ENCODE measurements at places on chromosomes 2 and 18. TPM values are rescaled to one million over a fixed set of nuclear protein-coding genes. Genes with fewer than 3 reads are reported as not detected.

Gene ERICH2
- not detected for total RNA-seq

Gene CLASP1
- total RNA-seq: 66.0 TPM

DNA sequence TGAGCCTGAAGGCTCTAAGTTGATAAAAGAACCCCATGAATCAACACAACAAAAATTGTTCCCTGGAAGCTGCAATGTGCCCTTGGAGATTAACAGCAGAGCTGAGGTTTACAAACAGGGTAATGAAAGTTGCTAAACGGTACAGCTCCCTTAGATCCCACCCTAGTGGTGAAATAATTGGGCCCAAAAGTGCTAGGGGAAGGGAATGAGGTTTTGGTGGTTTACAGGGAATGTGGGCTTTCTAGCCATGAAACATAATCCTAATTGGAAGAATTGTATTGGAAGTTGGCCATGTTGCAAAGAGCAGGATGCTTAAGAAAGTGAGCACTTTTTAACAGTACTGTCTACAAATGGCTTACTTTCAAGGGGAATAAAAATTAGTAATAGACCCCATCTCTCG, 180.2 kb upstream of the SMIM21 start:
- no peaks in the 10 kb centered on the region for H3K27me3 ChIP-seq
- H3K4me3 ChIP-seq: no peak overlapping the region
- no peak overlapping the region for H3K27ac ChIP-seq
- H3K36me3 ChIP-seq: no peaks in the 10 kb centered on the region

DNA sequence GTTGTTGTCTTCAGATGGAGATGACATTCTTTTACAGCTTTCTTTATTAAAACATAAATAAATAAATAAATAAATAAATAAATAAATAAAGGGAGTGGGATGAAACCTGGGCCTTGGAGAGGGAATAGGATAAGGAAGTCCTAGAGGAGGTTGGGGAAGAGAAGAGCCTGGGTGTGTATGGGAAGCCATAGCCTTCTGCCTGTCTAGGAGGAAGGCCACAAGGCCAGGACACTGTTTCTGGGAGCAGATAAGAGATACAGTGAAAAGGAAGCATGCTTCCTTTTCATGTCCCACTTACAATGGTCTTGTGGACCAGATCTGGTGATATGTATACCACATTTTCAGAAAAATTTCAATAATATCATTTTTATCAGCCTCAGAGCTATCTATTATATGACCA, 6.1 kb upstream of the TDRD15 start:
- no peaks in the 10 kb centered on the region for H3K4me1 ChIP-seq
- DNase-seq: no peak
- H3K27me3 ChIP-seq: no peaks in the 10 kb centered on the region
- H3K4me3 ChIP-seq: no peak overlapping the region

GRCh38 chr2:98515250-98515991, 70.8 kb downstream of the INPP4A start:
- no peak overlapping the region for H3K4me3 ChIP-seq
- H3K27ac ChIP-seq: no peak overlapping the region
- H3K27me3 ChIP-seq: no peaks in the 10 kb centered on the region
- H3K4me1 ChIP-seq: peaks cover 78% of the 10 kb centered on the region
- H3K36me3 ChIP-seq: peaks cover 5% of the 10 kb centered on the region

DNA sequence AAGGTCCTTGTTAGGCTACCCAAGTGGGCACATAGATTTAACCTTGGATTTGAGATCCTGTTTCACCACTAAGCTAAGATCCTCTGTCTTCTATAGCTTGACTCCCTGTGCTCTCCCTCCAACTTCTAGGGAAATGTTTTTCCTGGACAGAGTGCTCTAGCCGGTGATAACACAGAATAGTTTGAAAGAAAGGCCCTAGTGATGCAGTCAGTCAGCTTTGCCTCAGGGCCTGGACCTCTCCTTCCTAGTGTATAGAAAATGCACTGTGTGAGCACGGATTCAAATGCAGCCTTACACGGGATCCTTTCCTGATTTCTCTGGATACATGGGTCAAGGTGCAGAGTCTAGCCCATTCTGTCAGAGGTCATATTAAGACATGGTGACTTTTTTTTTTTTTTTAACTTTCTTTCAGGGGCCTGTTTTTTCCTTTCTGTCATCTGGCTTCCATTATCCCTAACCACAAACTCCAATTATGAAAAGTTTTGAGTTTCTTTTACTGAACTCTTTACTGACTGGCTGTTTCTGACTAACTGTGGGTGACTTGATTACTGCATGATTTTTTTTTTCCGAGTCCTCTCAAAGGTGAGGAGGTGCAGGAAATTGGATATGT, 122.6 kb downstream of the LRP1B start:
- no peaks in the 10 kb centered on the region for H3K36me3 ChIP-seq
- no peak overlapping the region for H3K4me3 ChIP-seq
- no peak overlapping the region for H3K27ac ChIP-seq
- DNase-seq: no peak
- H3K4me1 ChIP-seq: no peaks in the 10 kb centered on the region

DNA sequence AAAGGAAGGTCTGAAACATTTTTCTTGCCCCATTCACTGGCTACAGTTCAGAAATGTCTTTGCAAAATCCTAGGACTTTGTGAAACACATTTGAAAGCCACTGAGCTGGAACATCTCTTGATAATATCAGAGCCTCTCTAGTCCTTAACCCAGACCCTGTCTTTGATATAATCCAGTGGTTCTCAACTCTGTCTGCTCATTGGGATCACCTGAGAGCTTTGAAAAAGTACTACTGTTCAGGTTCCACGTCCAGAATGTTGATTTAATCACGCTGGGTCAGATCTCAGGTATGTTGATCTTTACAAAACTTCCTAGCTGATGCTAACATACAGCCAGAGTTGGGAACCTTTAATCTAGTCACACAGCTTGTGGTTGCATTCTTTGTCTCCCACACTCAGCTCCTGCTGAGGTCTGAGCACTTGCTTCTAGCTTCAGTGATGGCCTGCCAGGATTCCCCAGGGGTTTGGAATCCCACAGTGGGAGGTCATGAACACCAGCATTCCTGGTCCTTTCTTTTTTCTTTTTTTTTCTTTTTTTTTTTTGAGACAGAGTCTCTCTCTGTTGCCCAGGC, 262.7 kb downstream of the SETBP1 start:
- DNase-seq: no peak
- no peak overlapping the region for H3K4me3 ChIP-seq
- no peak overlapping the region for H3K27ac ChIP-seq
- H3K27me3 ChIP-seq: no peaks in the 10 kb centered on the region

- DNase-seq: no peak
- no peak overlapping the region for H3K27ac ChIP-seq
- peaks cover 16% of the 10 kb centered on the region for H3K36me3 ChIP-seq
- H3K4me3 ChIP-seq: no peak overlapping the region
- no peaks in the 10 kb centered on the region for H3K27me3 ChIP-seq
- peaks cover 23% of the 10 kb centered on the region for H3K4me1 ChIP-seq
Measured at GRCh38 chr2:96631804-96632435, 6.2 kb downstream of the KANSL3 start.

- no peaks in the 10 kb centered on the region for H3K4me1 ChIP-seq
- DNase-seq: no peak
- peak overlapping the region; percentile 60 for H3K4me3 ChIP-seq
- H3K36me3 ChIP-seq: no peaks in the 10 kb centered on the region
Measured at GRCh38 chr2:126777620-126777978, 121.1 kb upstream of the TEX51 start.

- H3K27me3 ChIP-seq: no peaks in the 10 kb centered on the region
- no peak overlapping the region for H3K4me3 ChIP-seq
- no peaks in the 10 kb centered on the region for H3K36me3 ChIP-seq
- no peak overlapping the region for H3K27ac ChIP-seq
- no peak for DNase-seq
Measured at GRCh38 chr2:224432003-224432579, 30.2 kb upstream of the FAM124B start.

DNA sequence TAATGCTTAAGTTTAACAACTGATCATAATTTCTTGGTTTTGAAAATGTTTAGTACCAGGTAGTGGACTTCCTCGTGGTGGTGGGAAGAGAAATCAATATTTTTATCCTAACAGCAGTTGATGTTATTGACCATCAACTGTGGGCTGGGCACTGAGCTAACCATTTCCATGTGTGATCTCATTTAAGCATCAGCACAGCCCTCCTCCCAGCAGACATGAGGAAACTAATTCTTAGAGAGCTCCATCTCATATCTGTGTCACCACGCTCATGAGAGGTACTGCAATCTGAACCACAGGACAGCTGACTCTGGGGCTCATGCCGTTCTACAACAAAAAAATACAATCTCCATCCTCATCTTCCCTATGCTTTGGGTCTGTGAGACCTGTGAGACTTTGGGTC, 332.8 kb upstream of the RAB12 start:
- no peaks in the 10 kb centered on the region for H3K36me3 ChIP-seq
- no peaks in the 10 kb centered on the region for H3K27me3 ChIP-seq
- no peak overlapping the region for H3K27ac ChIP-seq
- no peak overlapping the region for H3K4me3 ChIP-seq
- no peaks in the 10 kb centered on the region for H3K4me1 ChIP-seq

Data from CD8-positive, alpha-beta memory T cell (primary cell).